NCI-H1436 treated with DMSO at 0.1 percent for 48 hours (cell line): ENCODE measurements at places on chromosomes 13 and 19.
A peak's percentile ranks its signal among the peaks of the same experiment; 100 is the strongest.

DNA sequence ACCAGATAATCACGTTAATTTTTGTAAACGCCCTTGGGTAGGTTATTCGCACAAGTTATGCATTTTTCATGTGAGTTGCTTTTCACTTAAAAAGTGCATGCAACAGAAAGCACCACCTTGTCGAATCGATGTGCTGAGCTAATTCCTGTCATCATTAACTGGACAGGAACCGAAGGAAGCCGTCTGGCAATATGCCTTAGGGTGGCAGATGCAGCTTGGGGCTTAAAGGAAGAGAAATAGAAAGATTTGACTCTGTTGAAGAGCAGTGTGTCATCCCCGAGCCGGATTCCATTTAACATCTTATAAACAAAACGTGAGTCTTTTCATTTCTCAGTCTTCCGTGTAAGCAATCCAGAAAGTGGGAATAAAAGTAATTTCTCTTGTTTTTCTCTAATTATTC lies 70.0 kb downstream of the ATP11A start:
- no peak for DNase-seq

GRCh38 chr19:58034477-58034793 lies 610 bp downstream of the ZSCAN1 start:
- DNase-seq: no peak

GRCh38 chr13:93903909-93904308 lies 575.6 kb downstream of the DCT start:
- no peak for DNase-seq

GRCh38 chr19:49492573-49493405 lies 3.4 kb upstream of the RPS11 start:
- no peak for DNase-seq

DNA sequence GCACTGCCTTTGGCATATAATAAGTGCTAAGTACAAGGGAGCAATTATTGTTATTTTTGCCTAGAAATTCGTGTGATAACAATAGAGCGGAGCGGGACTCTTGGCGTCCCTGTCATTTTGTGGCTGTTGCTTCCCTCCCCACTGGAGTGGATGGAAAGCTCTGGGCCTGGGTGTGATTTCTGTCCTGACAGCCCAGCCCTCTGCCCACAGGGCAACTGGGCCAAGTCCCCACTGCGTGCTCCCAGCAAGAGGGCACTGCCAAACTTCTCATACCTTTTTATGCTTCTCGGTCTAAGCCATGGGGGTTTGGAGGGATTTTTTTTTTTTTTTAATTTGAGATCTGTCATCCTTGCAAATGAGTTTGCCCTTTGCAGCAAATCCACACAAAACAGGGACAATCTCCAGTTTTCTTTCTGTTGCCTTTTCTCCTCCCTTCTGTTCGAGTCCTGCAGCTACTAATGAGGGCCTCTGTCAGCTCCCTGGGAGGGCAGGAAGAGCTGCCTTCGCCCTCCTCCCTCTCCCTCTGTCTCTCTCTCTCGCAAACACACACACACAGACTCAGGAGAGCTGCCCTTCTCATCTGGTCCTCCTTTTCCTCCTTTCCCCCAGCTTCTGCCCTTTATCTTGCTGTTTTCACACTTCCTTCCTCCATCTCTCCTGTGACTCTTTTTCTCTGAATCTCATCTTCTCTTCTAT lies 103.9 kb downstream of the DNAJC15 start:
- DNase-seq: no peak

- DNase-seq: no peak
These were observed 314.1 kb downstream of the ZNF536 start for GRCh38 chr19:30686176-30686820.

DNA sequence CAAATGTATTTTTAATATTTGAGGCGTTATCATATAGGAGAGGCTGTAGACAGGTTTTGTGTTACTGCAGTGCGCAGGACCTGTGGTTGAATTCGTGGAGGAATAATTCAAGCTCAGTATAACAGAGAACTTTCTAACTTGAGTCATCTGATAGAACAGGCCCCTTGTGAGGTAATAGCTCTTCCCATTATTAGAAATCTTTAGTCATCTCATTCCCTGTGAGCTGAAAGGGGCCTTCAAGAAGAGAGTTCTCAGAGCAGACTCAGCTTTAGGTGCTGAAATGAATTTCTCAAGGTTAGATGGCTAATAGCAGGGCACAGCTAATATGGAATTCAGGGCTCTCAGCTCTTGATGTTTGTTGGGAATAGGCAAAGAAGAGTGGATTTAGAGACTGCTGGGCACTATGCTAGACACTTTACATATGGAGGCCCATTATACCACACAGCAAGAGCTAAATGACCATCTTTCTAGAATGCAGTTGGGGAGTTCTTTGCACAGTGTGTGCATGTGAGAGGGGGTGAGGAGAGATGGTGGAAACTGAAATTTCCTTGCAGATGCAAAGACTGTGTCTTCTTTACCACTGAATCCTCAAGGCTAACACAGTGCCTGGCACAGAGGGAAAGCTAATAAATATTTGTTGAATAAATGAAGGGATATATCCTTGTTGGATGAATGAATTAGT lies 89.5 kb downstream of the DGKH start:
- DNase-seq: no peak

DNA sequence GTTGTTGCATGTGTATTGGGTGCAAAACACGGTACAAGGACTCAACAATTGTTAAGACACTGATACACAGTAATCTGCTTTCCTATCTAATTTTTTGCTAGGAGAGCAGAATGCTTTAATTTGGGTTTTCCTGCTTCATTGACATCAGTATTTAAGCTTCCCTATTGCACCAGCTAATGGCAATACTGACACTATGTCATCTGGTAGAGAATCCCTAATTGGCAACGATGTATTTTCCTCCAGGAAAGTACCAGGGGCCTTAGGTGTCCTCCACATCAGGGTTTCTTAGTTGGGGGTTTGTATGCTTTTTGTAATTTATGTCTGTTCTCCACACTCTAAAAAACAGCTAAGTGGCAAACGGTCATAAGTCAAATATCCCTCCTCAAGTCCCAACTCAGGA lies 76.5 kb upstream of the FRY start:
- no peak for DNase-seq

DNA sequence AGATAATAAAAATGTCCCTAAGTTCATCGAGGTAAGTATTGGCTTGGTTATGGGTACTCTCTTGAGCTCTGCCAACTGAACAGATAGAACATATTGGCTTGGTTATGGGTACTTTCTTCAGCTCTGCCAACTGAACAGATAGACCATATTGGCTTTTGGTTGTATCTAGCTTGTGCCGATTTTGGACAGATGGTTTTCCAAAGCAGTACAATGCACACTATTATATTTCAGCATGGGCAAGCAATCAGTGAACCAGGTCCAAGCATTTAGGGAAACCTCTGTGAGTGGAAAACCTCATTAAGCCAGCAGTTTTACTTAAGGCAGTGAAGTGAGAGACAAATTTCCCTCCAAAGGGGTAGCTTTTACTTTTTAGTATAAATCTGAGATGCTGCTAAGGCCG lies 1440.5 kb upstream of the SPRY2 start:
- DNase-seq: no peak

DNA sequence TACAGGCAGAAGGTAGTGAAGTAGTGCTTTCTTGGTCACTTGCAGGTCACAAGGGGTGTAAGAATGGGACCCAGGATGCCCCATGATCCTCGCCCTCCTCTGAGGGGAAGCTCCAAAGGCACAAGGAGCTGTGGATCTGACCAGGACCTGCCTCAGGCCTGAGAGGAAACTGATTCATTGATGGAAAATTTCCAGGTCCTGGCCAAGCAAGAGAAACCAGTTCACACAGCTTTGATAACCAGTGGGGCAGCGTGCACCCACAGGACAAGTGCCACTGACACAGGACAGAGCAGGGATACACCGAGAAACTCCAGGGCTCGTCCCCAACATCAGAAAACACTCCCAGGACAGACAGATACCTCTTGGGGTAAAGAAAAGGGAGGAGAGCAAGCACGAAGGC lies 177.1 kb downstream of the RBM26 start:
- DNase-seq: no peak

DNA sequence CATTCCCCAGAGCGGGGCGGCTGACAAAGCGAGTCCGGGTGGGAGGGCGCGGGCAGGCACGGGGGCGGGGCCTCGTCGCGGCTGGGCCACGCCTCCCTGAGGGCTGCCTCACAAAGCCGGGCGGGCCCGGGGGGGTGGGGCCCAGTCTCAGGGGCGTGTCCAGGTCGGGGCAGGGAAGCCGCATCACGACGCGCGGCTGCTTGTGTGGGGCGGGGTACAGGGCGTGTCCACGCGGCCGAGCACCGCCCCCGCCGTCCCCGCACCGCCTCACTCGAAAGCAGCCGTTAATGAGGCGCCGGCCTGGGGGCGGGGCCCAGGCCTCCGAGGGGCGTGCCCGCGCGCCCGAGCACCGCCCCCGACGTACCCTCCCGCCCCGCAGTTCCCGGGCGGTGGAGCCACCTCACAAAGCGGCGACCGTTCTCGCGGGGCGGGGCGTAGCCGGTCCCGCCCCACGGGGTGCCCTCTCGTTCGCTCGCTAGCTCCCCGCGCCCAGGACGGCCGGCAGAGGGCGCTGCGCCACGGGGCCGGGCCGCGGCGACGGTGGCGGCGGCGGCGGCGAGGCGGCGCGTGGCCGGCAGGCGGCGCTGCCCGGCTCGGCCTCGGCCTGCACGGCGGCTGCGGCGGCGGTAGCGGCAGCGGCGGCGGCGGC lies at the start of gene CARM1:
Gene CARM1 (plus strand): TSS at position 599 of the 649 bp plus-strand sequence. CDS start 150 bp downstream, outside the sequence.
- DNase-seq: peak; percentile 83

DNA sequence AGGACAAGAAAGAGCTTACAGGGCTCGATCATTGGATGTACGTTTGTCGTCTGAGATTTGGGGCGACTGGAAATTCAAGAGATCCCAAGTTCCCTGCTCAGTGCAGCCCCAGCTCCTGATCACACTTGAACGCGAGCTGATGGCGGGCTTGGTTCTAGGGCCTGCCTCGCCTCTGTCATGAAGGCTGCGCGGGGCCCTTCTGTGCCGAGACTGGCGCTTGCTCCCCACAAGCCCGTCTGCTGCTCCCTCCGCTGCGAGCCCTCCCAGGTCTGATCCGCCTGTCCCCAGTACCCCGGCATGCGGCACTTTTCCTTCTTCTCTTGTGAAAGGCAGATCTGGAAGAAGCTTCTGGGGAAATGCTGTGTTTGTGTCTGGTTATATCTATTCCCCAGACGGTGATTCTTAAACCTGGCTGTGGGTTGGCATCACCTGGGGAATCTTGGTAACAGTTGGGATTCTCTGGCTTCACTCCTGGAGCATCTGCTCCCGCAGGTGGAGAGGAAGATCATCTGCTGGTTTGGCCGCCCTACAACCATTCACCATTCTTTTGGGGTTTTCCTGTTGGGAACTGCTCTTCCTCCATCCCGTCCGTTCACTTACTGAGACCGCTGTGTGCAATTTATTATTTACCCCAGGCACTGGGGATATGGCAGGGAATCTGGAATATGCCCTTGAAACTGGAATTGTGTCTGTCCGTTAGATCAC lies 43.6 kb downstream of the SIPA1L3 start:
- no peak for DNase-seq

- DNase-seq: no peak
These were observed 14.7 kb downstream of the ZNF441 start for GRCh38 chr19:11781295-11782057.

DNA sequence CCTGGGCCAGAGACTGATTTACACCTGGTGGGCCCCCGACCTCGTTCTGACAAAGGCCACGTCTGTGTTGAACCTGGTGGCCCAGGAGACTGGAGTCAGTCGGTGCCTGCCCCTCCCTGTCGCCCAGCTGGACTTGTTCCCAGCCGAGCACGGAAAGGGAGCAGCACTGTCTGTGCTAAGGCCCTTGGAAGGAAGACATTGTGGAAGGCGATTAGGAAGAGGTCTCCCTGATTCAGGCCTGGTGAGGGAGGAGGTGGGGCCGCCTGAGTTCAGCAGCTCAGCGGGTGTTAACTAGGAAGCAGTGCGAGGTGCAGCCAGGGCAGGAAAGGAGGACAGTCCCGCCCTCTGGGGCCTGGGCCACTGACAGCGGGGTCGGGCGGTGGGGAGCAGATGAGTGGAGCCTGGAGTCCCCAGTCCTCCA lies 64.7 kb downstream of the GPR12 start:
- no peak for DNase-seq

DNA sequence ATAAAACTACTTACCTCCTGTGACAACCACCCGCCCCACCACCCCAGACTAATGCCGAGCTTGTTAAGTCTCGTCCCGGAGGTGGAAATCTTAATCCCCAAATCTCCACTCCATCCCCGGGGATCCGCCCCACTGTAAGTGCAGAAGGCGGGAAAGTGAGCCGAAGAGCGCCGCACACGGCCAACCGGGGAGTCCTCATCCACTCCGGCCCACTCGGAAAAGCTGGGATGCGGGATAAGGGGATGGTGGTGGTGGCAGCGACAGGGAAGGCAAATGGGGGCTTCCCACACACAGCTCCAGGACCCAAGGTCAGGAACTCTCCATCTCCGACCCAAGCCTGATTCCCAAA lies 621 bp downstream of the FBL start:
- no peak for DNase-seq

GRCh38 chr19:4342314-4342614 lies 1.1 kb upstream of the MPND start:
- DNase-seq: no peak

DNA sequence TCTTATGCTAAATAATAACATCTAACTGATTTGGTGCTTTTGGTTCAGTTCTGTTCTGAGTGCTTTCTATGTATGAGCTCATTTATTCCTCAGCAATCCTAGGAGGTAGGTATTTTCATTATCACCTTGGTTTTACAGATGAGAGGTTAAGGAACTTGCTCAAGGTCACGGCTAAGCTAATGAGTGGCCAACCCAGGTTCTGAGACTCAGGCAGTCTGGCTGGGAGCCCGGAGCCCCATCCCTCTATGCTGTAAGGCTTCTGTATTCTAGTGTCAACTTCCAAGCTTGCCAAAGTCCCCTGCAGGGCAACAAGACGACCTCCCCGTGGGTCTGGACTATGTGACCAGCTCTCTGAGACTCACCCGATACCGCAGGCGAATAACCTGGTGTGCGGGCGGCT lies 60.5 kb downstream of the PARP4 start:
- no peak for DNase-seq

DNA sequence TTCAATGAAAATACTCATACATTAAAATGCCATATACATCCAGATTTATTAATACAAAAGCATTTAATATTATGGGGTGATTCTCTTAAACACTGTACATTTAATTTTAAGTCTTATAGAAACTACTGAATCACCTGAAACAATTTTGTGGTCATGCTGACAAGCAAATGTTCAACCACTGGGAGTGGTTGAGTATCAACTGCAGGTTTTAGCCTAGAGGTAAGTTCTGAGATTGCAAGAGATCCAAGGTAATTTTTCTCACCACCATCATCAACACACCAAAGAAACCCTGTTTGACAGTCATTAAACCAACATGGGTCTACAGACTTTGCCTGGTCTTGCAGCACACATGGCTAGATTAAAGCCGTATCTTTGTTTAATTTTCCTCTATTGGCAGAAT lies 196.3 kb downstream of the LHFPL6 start:
- no peak for DNase-seq

DNA sequence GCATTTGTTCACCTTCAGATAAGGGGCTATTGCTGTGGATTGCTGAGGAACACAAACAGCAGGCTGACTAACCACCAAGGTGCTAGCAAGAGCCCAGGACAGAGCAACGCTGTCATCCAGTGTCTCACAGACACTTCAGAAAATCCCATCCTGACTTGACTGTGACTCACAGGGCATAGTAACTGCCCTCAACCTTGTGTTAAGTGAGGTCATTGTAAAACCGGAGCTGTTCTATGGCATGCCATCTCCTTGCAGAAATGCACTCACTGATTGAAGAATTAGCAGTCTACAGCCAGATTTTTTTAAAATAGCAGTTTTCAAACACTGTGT lies 51.1 kb downstream of the TNFRSF19 start:
- DNase-seq: no peak

- DNase-seq: no peak
These were observed 6.7 kb downstream of the LSM7 start for GRCh38 chr19:2321565-2322283.

GRCh38 chr13:34738254-34738992 lies 203.6 kb upstream of the NBEA start:
- DNase-seq: no peak
